ENCODE measurements at places on chromosomes 7 and 10.

DNA sequence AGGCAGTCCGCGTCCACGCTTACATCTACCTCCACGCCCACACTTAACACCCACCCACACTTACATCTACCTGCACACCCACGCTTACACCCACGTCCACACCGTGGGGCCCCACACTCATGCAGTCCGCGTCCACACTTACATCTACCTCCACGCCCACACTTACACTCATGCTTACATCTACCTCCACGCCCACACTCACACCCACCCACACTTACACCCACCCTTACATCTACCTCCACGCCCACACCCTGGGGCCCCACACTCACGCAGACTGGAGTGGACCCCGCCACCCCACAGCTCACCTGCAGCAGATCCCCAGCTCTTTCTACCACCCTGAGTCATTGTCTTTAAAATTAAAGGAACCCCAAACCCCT, 32.4 kb upstream of the PWWP2B start:
- DNase-seq, result no peak

- no peak for DNase-seq
Observed at GRCh38 chr7:7820939-7821338, 102.5 kb upstream of the RPA3 start.

- no peak for DNase-seq
Observed at GRCh38 chr10:14774797-14775196, at the start of gene FAM107B. Gene FAM107B (minus strand): TSS chr10:14774897. CDS start chr10:14774663, 234 bp downstream.

GRCh38 chr7:34064519-34065158, 159.3 kb downstream of the BMPER start:
- no peak for DNase-seq

GRCh38 chr10:124217906-124218804, 124.8 kb upstream of the CHST15 start:
- DNase-seq, result no peak

DNA sequence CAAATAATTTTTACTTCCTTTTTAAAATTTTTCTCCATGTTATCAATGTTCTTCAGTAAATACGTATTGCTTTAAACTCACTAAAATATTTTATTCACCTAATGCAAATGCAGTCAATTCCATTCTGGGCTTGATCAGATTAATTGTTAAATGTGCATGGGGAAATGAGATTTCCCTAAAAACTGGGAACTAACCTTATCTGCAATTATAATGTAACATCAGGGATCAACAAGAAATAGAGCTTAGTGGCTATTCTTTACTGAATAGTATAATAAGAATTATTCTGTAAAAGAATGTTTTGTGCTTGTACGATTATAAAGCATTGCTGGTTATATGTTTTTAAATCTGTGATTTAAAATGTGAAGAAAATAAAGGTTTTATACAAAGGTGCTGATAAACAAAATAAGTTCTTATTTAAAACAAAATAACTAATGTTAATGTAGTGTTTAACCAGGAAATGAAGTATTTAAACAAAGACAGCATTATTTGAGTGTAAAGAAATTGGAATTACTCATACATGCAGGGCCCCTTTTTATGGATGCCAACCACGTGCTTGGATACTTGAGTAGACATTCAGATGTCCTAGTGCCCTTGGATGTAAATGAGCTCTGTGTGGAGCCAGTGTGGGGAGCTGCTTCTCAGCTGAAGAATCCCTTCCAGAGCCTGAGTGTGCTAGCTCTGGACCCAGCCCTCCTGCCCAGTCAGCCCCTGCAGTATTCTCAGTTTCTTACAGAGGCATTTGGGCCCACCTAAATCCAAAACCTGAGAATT, 84.2 kb downstream of the REEP3 start:
- DNase-seq, result peak; percentile 53

DNA sequence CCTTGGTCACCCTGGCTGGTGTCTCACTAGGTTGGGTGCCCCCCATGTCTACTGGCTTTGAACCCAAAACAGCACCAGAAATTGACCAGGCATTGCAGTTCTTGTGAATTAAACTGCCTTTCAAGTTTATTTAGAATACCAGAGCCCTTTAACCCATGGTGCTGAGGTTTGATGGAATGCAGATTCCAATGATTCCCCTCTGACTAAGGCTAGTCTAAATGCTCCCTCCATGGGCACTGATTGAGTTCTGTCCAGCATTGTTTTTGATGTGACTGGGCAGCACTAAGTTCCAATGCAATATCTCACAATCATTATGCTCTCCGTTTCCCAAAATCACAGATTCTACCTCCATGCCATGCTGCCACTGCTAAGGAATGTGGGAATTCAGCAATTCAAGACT, 1047.4 kb upstream of the LRRN3 start:
- no peak for DNase-seq

- no peak for DNase-seq
Observed at GRCh38 chr10:119166118-119166500, 595 bp upstream of the SFXN4 start.

DNA sequence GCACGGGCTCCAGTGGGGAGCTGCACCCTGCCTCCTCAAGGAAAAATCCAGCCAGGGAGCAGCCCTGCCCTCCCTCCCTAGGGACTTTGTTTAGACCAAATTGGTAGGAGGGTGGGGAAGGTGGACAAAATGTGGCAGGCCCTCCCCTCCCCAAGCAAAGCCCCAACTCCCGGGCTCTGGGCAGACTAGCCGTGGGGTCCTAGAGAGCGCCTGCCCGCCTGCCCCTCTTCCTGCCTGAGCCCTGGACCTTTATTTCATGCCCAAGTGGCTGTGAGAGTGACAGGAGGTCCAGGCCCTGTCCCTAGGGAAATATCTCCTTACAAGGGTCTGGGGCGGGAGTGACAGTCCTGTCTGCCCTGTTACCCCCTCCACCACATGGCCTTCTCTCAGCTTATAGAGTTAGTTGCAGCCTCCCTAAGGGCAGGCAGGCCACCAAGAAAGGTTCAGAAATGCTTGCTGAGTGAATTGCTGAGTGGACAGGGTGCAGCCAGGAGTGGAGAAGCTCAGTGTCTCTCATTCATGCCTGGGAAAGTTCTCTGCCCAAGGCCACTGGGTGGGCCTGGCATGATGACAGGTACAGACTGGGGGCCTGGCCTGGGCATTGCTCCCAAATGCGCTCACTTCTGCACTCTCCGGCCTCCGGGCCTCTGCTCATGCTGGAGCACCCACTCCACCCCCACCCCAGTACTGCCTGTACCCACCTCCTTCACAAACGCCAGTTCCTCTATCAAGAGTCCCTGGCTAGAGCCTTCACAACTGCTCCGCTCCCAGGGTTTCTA, 25.2 kb downstream of the DNAJB12 start:
- DNase-seq, result no peak

- DNase-seq, result no peak
Observed at GRCh38 chr7:6416516-6417145, 31.1 kb downstream of the DAGLB start.

DNA sequence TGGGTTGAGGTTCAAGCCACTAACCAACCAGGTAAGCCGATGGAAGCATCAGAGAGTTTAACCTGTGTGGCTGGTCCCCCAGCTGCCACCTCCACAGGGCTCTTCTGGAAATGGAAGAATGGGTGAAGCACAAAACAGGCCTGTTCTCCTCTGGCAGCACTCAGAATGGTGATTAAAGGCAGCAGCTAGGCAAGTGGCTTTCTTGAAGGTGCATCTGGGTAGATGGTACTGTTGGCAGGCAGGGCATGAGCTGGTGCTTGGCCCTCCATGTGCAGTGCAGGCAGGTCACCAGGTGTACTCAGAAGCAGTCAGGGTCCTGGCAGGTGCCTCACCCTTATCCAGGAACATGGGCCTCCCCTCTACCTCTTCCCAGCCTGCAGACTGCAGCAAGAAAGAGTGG, 11.5 kb downstream of the AKR1E2 start:
- DNase-seq, result no peak

DNA sequence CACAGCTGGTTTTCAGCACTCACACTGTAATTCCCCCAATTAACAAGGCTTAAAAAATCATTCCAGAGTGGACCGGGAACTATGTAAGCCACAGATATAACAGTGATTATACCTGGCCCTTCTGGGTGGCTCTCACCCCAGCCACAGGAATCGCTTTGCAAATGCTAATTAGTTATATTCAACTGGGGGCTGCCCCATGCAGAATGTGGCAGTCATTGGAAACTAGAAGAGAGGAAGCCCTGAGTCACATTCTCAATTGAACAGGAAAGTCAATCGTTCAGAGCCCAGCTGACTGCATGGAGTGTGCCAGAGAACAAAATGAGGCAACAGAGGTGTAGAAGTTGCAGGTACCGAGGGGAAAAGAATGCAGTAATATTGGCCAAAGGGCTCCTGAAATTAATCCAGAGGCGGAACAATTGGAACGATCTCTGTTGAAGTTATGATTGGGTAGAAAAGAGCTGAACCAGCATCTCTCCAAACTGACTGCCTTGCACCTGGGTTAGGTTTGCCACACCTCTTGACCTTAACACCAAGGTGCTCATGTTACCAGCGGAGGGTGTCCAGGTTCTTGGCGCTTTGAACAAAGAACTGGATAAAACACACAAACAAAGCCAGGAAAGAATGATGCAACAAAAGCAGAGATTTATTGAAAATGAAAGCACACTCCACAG, 909.7 kb upstream of the AUTS2 start:
- DNase-seq, result no peak

DNA sequence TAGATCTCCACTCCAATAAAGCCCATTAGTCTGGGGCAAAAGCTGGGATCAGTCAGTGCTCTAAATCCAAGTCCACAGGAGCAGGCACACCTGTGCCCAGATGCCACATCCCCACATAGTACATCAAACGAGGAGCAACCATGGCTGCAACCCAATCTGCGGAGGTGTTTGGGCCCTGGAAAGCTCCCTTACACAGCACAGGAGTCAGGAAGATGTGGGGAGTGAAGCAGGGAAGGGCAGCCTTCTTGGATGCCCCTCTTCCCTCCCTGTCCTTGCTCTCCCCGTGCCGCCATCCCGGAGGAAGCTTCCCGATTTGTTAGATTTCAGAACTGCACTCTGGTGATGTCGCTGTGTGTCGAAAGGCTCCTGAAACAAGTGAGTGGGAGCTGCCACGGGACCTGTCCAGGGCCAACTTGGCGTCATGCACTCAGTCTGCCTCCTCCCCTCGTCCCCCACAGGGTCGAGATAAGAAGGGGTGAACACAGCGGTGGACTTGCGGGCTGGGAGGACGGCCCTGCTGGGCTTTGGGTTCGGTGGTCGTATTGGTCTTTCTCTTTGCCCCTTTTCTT, 230.6 kb upstream of the GRB10 start:
- peak; percentile 44 for DNase-seq

GRCh38 chr7:2710286-2710655, 22.3 kb downstream of the AMZ1 start:
- DNase-seq, result no peak

- DNase-seq, result no peak
Observed at GRCh38 chr7:28405662-28406061, 6.7 kb upstream of the CREB5 start.

DNA sequence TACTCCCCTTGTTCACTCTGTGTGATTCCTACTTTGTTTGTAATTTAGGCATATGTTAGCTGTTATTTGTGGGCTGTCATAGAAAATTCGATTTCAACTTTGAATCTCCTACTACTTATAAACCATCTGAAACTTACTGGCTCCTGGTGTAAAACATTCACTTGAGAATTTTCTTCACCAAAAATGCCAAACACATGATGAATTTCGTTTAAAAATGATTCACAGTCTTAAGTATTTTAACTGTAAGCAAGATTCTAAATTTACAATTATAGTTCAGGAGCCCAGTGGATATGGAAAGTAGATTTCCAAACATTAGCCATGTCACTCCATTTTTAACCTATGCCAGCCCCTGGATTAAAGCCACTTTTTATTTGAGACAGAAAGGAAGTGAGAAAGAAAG, 3.1 kb downstream of the CPED1 start:
- peak; percentile 38 for DNase-seq

GRCh38 chr7:17994079-17994850, 33.4 kb downstream of the PRPS1L1 start:
- DNase-seq, result no peak

GRCh38 chr10:11204351-11204942, 186.8 kb downstream of the CELF2 start:
- DNase-seq, result no peak

GRCh38 chr7:78149787-78150186, 351.2 kb downstream of the PHTF2 start:
- peak; percentile 64 for DNase-seq

DNA sequence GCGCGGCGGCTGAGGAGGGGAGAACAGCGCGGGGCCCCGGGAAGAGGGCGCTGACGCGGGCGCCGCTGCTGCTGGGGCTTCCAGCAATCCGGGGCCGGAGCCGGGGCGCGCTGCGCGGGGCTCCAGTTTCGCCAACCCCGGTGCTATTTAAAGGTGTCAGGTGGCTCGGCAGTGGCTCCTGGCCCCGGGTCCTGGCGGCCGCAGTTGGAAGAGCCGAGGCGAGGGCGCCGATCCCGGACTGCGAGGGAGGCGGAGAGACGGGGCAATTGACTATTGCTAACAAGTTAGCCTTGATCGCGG, 347 bp downstream of the LBX1 start:
- DNase-seq, result peak; percentile 45

DNA sequence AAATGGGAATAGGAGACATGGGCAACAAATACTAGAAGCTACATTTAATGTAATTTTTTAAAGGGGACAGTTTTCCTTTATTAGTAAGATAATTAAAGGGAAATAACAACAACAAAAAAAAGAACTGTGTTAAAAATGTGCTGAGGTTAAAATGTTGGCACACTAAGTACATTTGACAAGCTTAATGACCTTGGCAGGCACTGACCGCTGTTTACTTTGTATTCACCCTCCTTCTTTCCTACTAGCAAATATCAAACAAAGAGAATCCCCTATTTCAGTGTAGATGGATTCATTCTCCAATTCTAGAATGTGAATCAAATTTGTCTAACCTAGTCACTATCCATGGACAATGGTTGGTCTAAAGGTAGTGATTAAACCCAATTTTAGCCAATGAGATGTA, 77.5 kb upstream of the TOMM7 start:
- DNase-seq, result no peak

- peak; percentile 9 for DNase-seq
Observed at GRCh38 chr7:67462781-67463191, 466.2 kb downstream of the TYW1 start.

All from cardiac muscle cell (in vitro differentiated cells and primary cell).